ENCODE measurements at places on chromosomes 2 and 18.

GRCh38 chr2:23465936-23466335, 81.0 kb downstream of the KLHL29 start:
- no peak for DNase-seq

- DNase-seq = no peak
These were observed 150.5 kb upstream of the SMAD7 start for GRCh38 chr18:49101236-49101635.

GRCh38 chr2:132632000-132632649, 37.9 kb downstream of the LYPD1 start:
- DNase-seq = peak; percentile 16

- DNase-seq = no peak
These were observed 8.0 kb upstream of the STAM2 start for GRCh38 chr2:152183401-152184073.

DNA sequence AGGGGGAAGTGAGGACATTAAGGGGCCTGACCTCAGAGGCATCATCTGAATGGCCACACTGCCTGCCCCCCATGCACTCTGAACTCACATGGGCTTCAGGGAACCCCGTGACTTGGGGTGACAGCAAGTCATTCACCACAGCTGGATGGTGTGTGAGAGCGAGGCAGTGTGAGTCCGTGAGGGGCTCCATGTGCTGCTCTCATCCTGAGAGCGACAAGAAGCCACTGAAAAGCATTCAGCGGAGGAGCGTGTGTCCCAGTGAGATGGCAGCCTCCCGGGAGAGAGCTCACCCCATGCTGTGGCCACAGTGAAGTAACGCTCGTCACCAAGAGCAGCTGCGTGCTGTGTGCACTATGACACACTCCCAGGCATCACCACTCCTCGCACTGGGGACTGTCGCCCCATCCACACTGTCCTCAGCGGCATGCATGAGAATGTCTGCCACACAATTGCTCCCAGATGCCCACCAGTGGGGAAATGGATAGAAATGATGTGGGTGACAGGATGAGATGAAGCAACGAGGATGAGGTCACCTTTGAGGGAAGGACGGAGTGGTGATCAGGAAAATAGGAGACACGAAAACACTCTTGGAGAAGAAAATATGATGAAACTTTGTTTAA, 213.0 kb upstream of the RAB6C start:
- DNase-seq = no peak

GRCh38 chr18:41391616-41392595, 563.1 kb upstream of the PIK3C3 start:
- peak; percentile 11 for DNase-seq

GRCh38 chr2:238387332-238387731, 39.4 kb upstream of the ASB1 start:
- no peak for DNase-seq

DNA sequence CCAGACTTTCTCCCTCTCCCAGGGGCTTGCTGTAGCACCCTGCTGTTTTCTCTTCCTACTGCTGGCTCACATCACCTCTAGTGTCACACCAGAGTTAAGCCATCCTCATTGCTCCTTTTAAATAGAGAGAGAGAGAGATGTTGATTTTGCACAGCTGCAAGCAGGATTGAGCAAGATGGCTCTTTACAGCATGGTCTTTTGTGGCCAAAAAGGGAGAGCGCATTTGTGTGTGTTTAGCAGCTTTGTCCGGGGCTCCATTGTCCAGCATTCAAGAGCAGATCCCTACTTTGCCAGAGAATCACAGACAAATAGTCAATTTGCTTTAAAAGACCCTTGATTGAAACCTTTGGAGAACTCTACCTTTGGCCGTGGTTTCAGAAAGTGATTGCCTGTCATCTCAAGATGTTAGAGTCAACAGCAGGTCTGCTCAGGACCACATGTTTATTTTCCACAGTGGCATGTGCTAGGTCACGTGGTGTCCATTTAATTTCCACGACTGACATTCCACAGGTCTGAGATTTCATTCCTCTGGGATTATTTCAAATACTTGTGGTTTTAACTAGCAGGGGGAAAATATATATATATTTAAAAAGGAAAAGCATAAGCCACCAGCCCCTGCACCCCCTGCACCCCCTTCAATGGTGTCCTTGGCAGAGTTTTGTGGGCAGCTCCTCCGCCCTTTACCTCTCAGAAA, 359.9 kb upstream of the SLC14A2 start:
- peak; percentile 4 for DNase-seq

All from PC-9 (cell line).